ENCODE measurements at places on chromosomes 3 and 15. TPM values are rescaled to one million over a fixed set of nuclear protein-coding genes. Genes with fewer than 3 reads are reported as not detected.
A peak's percentile ranks its signal among the peaks of the same experiment; 100 is the strongest.

GRCh38 chr15:30063835-30064546 lies 18.8 kb upstream of the GOLGA8J start:
- H3K27me3 ChIP-seq: peaks cover 3% of the 10 kb centered on the region
- no peak for DNase-seq
- no peaks in the 10 kb centered on the region for H3K36me3 ChIP-seq
- H3K4me1 ChIP-seq: peaks cover 18% of the 10 kb centered on the region

DNA sequence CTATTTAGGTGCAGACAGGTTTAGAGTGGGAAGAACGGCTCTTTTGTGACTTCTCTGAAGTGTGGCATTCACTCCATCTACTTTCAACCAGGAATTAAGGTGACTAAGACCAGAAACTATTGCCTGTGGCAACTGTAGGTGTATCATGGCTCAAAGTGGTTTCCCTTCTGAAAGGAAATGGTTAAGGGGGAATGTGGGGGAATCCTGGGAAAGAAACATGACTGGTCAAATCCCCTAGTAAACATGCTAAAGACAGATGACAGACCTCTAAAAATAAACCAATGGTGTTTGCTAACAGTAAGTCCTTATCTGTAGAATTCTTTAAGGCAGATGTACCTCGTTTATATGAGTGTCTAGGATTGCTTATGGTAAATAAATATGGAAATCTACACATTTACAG lies 56.9 kb downstream of the MEGF11 start:
- no peak overlapping the region for H3K27ac ChIP-seq
- no peak overlapping the region for H3K4me3 ChIP-seq
- DNase-seq: peak; percentile 68
- H3K4me1 ChIP-seq: no peaks in the 10 kb centered on the region

GRCh38 chr3:69020424-69020823 lies 6.9 kb upstream of the EOGT start:
- H3K36me3 ChIP-seq: peaks cover 34% of the 10 kb centered on the region
- no peaks in the 10 kb centered on the region for H3K4me1 ChIP-seq
- no peak for DNase-seq

The CSPG4 gene
- total RNA-seq: 26.9 TPM

The PLSCR2 gene
- total RNA-seq: not detected

DNA sequence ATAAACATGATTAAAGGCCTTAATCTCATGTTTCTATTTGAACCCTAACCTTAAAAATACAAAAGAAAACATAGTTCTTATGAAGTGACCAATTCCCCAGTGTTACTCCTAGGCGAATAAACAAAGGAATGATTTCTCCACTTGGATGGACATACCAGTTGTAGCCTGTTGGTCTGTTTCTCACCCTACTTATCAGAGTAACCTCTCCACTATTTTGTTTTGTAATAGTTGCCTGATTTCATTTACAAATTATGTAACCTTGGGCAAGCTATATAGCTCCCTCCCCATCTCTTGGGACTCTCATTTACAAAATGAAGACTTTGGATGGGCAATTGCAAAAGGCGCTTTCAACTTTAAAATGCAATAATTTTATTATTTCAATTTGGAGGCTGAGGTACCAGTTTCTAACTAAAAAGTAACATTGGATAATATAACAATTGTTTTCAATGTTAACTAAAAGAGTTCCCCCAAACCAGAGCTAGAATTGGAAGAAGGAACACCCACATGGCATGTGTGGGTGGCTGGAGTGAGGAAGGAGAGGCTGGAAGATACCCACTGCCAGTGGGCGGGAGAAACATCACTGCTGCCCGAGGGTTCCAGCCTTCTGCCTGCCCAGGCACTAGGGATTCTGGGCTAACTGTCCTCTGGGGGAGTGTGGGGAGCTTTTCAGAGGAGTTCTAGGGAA lies 74.2 kb downstream of the RFTN1 start:
- H3K4me1 ChIP-seq: no peaks in the 10 kb centered on the region
- peak; percentile 23 for DNase-seq
- H3K27me3 ChIP-seq: no peaks in the 10 kb centered on the region
- no peaks in the 10 kb centered on the region for H3K36me3 ChIP-seq
- no peak overlapping the region for H3K4me3 ChIP-seq

- no peak for DNase-seq
- no peaks in the 10 kb centered on the region for H3K4me1 ChIP-seq
These were observed 2.3 kb upstream of the CFAP92 start for GRCh38 chr3:128996200-128996599.

GRCh38 chr3:46881596-46882376 lies 4.3 kb downstream of the PTH1R start:
- H3K36me3 ChIP-seq: no peaks in the 10 kb centered on the region
- no peak for DNase-seq
- H3K4me3 ChIP-seq: peak overlapping the region; percentile 49
- H3K4me1 ChIP-seq: peaks cover 6% of the 10 kb centered on the region
- H3K27ac ChIP-seq: no peak overlapping the region

GRCh38 chr3:10008588-10009344 lies 17.5 kb upstream of the FANCD2 start:
- peak; percentile 30 for DNase-seq
- peaks cover 20% of the 10 kb centered on the region for H3K4me1 ChIP-seq
- no peaks in the 10 kb centered on the region for H3K27me3 ChIP-seq
- H3K4me3 ChIP-seq: peak overlapping the region; percentile 57
- H3K36me3 ChIP-seq: peaks cover 2% of the 10 kb centered on the region
- no peak overlapping the region for H3K27ac ChIP-seq

- no peaks in the 10 kb centered on the region for H3K36me3 ChIP-seq
- DNase-seq: peak; percentile 68
- H3K4me3 ChIP-seq: peak within 1 kb of the TSS; percentile 97
- H3K4me1 ChIP-seq: peaks cover 49% of the 10 kb centered on the region
- peak within 1 kb of the TSS; percentile 93 for H3K27ac ChIP-seq
These were observed at the start of gene HEG1 for GRCh38 chr3:125055913-125056745. Gene HEG1 (minus strand): TSS chr3:125055997. CDS start chr3:125055890, 107 bp downstream.

The NR2E3 gene
- not detected for total RNA-seq

The MEGF11 gene
- total RNA-seq: 0.16 TPM

The BCL2A1 gene
- not detected for total RNA-seq

- peaks cover 53% of the 10 kb centered on the region for H3K36me3 ChIP-seq
- no peak for DNase-seq
- H3K4me1 ChIP-seq: no peaks in the 10 kb centered on the region
- no peaks in the 10 kb centered on the region for H3K27me3 ChIP-seq
- no peak overlapping the region for H3K4me3 ChIP-seq
- no peak overlapping the region for H3K27ac ChIP-seq
These were observed 153.9 kb downstream of the GHSR start for GRCh38 chr3:172294223-172294806.

The SLC28A2 gene
- not detected for total RNA-seq

- no peaks in the 10 kb centered on the region for H3K4me1 ChIP-seq
- no peaks in the 10 kb centered on the region for H3K27me3 ChIP-seq
- no peaks in the 10 kb centered on the region for H3K36me3 ChIP-seq
- H3K27ac ChIP-seq: no peak overlapping the region
These were observed 173.3 kb downstream of the ALDH1A2 start for GRCh38 chr15:57892181-57892580.

- no peaks in the 10 kb centered on the region for H3K36me3 ChIP-seq
- H3K27ac ChIP-seq: no peak overlapping the region
- H3K4me3 ChIP-seq: no peak overlapping the region
- H3K27me3 ChIP-seq: peaks cover 8% of the 10 kb centered on the region
- H3K4me1 ChIP-seq: no peaks in the 10 kb centered on the region
These were observed 145.8 kb downstream of the CHDH start for GRCh38 chr3:53700441-53700840.

DNA sequence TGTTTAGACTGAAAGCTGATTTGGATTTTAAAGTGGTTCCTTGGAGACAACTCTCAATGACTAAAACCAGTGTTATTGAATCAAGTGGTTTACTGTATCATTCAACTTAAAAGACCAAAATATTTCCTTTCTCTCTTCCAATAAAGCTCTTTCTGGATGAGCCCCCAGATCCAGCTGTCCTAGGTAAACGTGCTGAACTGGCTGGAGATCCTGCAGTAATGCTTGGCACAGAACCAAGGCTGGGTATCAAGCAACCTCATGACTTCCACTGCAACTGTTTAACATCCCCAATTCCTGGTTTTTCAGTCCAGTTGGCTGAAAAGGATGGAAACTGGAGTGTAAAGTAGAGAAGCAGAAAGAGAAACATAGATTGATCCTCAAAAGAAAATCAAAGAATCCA lies 28.9 kb downstream of the SEC22C start:
- H3K4me3 ChIP-seq: no peak overlapping the region
- no peaks in the 10 kb centered on the region for H3K4me1 ChIP-seq
- no peak overlapping the region for H3K27ac ChIP-seq
- H3K27me3 ChIP-seq: no peaks in the 10 kb centered on the region

DNA sequence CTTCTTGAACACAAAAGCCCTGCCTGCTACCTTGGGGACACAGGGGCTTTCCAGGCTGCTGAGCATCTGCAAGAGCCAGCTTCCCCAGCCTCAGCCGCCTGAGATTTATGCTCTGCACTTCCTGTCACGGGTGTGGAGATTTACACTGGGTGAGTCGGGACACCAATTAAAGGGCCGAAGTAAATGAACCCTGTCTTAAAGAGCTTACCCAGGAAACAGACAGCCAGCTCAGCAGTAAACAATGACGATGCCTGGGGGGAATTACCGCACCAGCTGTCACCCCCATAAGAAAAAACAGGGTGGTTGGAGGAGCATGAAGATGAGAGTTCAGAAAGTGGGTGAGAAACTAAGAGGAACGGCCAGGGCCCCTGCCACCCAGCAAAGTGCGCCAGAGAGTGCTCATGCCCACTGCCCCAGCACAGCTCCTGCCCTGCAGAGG lies 37.5 kb upstream of the IQSEC1 start:
- H3K36me3 ChIP-seq: no peaks in the 10 kb centered on the region
- no peak overlapping the region for H3K27ac ChIP-seq
- H3K4me1 ChIP-seq: no peaks in the 10 kb centered on the region
- H3K4me3 ChIP-seq: no peak overlapping the region

DNA sequence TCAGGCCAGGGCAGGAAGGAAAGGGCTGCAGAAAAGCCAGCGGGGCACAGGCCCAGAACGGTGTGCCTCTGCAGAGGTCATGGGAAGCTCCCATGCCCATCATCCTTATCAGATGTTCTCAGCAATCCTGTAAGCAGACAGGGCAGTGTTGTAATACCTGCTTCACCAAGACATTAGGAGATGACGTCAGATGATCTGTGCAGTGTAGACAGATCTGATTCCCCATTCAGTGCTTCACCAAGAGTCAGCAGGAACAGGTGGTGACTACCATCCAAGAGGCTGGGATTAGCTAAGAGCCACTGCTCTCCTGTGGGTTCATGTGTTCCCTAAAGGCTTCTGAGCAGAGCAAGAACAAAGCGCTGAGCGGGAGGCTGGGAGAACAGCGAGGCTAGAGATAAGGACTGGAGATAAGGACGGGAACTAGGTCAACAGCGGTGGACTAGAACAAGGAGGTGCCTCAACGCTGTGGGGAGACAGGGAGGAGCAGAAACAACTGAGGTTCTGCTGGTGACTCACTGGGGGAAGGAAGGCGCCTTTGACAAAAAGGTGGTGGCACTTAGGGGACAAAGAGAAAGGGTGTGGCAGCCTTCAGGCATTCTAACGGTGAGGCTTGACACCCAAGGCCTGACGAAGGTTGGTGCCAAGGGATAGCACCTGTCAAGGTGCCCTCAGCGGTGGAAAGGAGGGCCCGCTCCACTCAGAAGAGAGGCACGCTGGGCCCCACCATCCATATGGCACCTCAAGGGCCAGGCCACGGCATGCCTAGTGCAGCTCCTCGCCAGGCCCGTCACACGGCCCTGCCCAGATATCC lies 28.4 kb downstream of the CCDC12 start:
- H3K36me3 ChIP-seq: no peaks in the 10 kb centered on the region
- peaks cover 38% of the 10 kb centered on the region for H3K4me1 ChIP-seq
- DNase-seq: peak; percentile 52
- H3K27ac ChIP-seq: no peak overlapping the region
- H3K4me3 ChIP-seq: no peak overlapping the region
- H3K27me3 ChIP-seq: no peaks in the 10 kb centered on the region

DNA sequence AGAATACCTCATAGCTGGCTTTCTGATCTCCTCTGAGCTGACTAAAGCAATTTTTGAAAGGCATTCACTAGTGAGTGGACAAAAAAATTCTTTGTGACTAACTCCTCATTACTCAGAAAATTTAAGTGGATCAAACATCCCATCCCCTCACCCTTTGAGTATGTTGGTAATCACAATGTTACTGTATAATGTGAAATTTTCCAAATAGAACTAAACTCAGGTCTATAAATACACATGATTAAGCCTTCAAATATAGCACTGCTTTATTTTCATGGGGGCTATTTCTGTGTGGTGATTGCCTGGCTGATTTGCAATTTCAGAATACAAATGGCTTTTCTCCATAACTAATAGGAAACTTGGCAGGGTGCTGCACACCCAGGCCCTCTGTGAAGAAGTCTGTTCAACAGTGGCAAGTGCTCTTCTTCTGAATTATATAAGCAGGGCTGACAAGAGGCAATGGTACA lies 45.9 kb upstream of the ACTC1 start:
- no peaks in the 10 kb centered on the region for H3K36me3 ChIP-seq
- H3K4me1 ChIP-seq: peaks cover 4% of the 10 kb centered on the region
- no peak overlapping the region for H3K27ac ChIP-seq
- no peak overlapping the region for H3K4me3 ChIP-seq
- H3K27me3 ChIP-seq: no peaks in the 10 kb centered on the region

DNA sequence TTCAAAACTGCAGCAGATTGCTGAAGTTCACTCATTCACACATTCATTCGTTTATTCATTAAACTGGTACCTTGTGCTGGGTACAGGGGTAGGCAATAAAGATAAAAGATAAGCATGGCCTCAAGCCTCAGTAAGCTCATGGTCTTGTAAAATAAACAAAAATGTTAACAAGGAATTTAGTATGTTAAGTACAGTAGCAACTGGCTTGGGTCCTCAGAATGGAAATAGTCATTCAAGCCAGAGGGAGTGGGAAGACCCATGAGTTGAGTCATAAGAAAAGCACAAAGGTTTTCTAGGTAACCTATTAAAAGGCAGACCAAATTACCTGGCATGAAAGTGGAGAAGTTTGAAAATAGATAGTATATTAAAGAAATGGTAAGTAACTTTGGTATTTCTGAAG lies 163.3 kb downstream of the CDIN1 start:
- DNase-seq: no peak
- no peaks in the 10 kb centered on the region for H3K27me3 ChIP-seq
- H3K4me1 ChIP-seq: peaks cover 4% of the 10 kb centered on the region
- H3K36me3 ChIP-seq: no peaks in the 10 kb centered on the region
- H3K4me3 ChIP-seq: no peak overlapping the region
- no peak overlapping the region for H3K27ac ChIP-seq

The DNASE1L3 gene
- not detected for total RNA-seq

DNA sequence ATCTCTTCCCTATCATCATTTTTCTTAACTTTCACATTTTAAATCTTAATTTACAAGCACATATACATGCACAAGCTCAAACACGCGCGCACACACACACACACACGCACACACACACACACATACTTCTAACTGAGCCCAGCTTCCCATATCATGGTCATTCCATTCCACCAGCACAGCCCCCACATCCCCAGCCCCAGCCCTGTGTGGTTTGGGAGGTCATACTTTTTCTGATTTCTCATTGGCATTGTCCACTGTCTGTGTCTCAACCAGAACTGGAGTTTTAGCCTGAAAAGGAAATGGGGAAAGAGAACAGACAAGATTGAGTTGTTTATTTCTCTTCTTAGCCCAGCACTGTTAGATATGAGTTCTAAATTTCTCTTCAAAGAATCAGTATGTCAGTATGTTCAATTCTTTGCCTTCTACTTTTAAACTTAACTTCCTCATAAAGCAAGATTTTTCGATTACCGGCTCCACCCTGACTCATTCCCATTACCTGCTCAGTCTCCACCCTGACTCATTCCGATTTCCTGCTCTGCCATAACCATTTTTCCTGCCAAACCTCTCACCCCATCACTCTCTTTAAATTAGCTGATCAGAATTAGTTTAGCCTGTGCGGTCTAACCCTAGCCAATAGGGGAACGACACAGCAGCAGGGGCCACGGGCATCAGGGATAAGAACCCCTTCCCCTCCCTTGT lies 6.4 kb downstream of the IQCF1 start:
- no peak overlapping the region for H3K4me3 ChIP-seq
- H3K27me3 ChIP-seq: no peaks in the 10 kb centered on the region
- no peaks in the 10 kb centered on the region for H3K4me1 ChIP-seq

The MNS1 gene
- total RNA-seq: 0.86 TPM
